ENCODE measurements at places on chromosomes 13 and 19.
A peak's percentile ranks its signal among the peaks of the same experiment; 100 is the strongest.

- DNase-seq = no peak
Measured at GRCh38 chr13:47005756-47006414, 109.0 kb upstream of the HTR2A start.

DNA sequence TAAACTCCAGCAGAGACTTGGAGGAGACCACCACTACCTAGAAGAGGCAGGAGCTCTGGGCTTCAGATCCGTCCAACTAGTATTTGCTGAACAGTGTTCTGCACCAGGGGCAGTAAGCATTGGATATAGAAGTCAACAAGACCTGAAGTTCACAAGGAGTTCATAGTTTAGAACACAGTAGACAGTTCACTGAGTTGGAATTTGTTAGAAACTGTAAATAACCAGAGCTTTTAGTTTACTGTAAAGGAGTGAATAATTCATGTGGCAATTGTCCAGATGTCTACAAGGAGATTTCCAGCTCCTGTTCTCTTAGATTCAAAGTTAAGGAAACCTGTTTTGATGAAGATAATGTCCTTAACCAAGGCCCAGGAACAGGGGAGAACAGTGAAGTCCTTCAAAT, 128.9 kb downstream of the COG6 start:
- no peak for DNase-seq

GRCh38 chr13:30906411-30907051, 460 bp downstream of the MEDAG start:
- no peak for DNase-seq

DNA sequence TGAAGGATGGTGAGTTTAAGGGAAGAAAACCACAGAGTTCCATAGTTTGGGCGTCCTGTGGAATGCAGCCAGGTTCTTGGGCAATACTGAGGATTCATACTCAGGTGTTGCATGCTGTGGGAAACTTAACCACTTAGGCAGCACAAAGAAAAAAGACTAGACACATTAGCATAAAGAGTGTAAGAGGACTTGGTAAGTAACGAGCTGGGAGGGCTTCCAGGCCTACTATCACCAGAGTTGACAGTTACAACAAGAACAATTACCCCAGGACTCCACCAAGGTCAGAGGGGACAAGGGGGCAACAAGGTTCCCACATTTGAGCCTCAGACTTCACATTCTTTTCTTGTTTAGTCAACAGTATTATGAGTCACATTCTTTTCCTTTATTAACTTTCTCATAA, 33.2 kb downstream of the KCTD12 start:
- no peak for DNase-seq

DNA sequence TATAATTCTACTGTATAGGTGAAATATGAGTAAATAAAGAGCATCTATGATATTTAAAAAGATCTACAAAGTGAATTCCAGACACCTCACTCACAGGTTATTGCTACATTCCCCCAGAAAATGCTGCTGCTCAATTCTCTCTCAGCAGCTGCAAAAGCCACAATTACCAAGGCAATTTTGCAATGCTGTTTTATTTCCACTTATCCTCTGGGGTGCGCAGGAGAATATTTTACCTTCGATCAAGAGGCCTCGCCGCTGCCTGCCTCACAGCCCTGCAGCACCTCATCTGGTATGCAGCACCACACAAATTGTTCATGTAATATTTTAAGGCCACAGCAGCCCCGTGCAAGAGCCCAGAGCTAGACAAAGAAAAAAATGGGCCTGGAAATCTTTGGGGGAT, 333.2 kb downstream of the DNAJC15 start:
- DNase-seq = no peak

- no peak for DNase-seq
Measured at GRCh38 chr13:47680748-47681147, 320.3 kb downstream of the SUCLA2 start.

GRCh38 chr19:39942366-39942730, 7.9 kb upstream of the FCGBP start:
- no peak for DNase-seq

DNA sequence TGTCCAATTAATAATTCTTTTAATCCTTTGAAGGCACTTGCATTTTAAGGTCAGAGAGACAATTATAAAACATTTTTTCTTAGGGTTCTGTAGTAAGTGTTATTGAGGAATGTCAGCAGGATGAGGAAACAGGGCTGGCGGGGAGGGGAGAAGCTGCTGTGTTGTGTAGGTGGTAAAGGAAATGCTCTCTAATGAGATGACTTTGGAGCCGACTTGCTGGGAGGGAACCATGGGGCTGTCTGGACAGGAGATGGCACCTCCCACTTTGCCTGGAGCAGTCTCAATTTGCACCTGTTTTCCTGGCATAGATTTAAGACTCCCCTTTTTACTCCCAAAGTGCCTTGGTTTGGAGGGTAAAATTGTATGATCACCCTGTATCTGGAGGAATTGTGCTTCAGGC, 230.4 kb downstream of the ATP8A2 start:
- no peak for DNase-seq

DNA sequence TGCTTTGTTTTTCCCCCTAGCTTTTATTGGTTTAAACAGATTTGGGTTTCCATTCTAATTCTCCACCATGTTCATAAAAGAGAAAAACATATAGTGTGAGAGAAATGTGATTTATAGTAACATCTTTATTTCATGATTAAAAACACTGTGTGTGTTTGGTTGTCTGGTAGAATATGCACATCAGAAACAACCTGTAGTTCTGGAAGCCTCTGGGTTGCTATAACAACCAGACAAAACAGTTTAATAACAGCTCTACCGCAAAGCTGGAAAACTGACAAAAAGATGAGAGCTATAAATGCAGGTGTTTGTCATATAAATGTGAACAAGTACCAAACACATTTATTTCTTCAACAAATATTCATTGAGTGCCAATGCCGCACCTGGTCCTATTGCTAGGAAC, 9.8 kb downstream of the KBTBD6 start:
- no peak for DNase-seq

- DNase-seq = no peak
Measured at GRCh38 chr19:41564515-41565378, 11.2 kb upstream of the CEACAM21 start.

DNA sequence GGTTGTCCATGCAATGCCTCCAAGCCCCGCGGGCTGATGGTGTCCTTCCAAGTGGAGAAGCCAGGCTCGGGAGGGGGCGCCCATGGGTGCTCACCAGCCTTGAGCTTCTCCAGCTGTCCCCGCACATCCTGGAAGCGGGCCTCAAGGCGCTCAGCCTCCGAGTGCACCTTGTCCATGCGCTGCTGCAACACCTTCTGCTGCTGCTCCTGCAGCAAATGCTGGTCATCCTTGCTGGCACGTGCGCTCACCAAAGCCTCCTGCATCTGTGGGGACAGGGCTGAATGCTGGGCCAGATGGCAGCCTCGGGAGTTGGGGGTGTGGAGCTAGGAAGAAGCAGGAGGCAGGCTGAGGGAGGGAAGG, 22.8 kb upstream of the EMP3 start:
- no peak for DNase-seq

DNA sequence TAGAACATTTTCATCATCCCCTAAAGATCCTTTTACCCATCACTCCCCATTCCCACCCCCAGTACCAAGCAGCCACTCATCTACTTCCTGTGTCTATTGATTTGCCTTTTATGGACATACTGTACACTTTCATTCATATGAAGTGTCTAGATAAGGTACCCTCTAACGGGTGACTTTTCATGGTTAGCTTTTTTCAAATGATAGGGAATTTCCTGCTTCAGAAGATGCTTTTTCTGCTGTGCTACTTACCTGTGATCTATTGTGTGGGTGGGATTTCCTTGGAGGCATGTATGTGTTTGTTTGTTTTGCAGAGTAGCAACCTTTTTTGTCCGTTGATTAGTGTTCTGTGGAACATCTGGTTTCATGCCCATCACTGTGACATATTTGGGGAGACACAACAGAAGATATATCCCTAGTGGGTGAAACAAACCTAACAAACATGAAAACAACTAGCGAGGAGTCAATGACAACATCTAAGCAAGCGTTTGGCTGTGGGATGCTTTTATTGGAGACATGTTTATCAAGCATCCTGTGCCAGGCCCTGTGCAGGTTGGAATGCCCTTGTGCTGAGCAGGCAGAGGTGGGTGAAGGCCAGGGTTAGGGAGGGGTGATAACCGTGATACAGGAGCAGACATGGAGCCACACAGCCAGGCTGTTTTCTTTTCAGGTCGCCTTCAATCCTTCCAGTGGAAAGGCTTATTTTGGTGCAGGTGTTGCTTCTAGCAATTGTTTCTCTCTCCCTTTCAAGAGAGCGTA, 17.6 kb downstream of the SPINT2 start:
- no peak for DNase-seq

DNA sequence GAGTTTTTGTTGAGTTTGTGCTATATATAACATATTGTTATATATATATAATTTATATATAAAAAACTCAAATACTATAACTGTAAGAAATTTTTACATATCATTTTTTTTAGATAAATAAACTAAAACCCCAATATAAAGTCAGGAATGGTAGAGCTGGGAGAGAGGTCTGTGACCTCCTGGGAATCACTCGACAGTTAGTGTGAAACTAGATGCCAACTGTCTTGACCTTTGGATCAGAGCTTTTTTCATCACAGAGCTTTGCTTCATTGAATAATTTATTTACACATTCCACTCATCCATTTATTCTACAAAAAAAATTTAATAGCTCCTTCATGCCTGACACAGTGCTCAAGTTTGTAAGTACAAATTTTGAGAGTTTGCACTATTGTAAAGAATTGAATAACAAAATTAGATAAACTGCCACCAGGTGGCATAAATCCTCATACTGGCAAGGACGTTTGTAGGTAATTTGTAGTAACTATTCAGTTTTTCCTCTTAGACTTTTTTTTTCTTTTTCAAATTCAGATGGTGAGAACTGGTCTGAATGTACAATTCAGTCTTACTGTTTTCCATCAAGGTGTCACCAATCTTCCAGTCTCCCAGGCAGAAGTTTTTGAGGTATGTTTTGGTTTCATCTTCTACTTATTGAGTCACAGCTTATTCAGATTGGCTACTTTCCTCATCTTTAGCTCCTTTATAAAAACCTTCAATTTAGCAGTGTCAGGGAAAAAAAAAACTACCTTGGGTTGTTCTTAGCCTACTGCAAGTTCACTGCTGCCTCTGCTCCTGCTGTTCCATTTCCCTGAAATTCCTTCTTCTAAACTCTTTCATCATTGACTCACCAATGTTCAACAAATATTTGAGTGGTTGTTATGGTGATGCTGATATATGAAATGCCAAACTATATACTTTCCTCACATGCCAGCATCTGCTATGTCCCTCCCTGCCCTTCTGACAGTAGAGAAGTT, 28.7 kb downstream of the LACC1 start:
- DNase-seq = no peak

GRCh38 chr19:39124136-39124764, 1.3 kb upstream of the PAK4 start:
- DNase-seq = no peak

- DNase-seq = no peak
Measured at GRCh38 chr19:57850553-57851017, 926 bp downstream of the ZNF587 start.

DNA sequence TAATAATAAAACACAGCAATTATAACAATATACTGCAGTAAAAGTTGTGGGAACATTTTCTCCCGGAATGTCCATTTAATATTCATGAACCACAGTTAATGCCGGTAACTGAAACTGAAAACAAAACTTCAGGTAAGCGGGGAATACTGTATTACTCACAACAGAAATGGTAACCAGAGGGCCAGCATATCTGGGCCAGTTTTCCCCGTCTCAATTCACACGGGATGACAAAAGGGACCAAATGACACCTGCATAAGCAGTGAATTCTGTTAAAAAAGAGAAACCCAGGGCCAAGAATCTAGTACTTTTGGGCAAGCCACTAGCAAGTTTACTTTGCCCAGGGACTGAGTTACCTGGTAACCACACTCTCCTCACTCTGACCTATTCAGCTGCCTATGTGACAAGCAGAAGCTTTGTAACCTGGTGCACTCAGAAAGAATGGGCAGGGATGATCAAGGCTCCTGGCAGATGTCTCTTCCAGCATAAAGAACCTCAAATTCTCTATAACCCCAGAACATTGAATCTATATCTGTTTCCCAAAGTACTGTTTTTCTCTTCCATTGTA, 1171.2 kb downstream of the DIAPH3 start:
- DNase-seq = no peak

DNA sequence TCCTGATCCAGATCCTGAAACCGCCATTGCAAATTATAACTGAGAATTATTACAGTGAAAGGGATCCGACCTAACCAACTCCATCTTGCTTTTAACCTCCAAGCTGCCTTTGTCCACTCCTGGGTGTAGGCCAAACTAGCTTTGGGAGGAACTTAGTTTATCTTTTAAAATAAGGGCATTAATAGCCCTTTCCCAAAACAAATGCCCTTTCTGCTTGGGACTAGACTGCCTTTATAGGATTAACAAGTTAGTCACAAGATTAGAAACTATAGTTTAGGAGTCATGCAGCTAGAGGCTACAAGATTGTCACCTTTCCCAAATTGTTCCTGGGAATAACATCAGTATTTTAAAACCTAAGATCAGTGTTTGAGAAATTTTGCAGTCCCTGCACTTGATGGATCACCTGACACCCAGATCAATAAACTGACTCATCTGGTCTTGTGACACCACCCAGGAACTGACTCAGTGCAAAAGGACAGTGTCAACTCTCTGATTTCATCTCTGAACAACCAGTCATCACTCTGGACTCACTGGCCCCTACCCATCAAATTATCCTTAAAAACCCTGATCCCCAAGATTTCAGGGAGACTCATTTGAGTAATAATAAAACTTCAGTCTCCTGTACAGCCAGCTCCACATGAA, 4.1 kb upstream of the ZNF841 start:
- DNase-seq = no peak

DNA sequence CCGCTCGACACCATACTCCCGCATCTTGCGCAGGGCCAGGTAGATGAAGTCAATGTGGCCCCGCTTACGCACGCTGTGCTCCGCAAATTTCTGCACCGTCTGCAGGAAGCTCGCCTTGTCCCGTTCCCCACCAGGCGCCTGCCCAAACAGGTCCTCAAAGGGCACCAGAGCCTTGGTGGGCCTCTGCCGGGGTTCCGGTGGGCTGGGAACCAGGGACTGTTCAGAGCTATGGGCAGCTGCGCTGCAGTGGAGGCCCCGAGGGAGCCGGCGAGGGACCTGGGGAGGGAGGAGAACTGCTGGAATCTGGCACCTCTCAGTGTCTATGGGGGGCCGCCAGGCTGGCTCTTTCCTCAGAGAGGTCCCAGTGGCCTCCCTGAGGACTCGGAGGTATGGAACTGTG, 8.3 kb upstream of the ZNF653 start:
- no peak for DNase-seq

GRCh38 chr19:11324079-11324661, 15.3 kb downstream of the RAB3D start:
- DNase-seq = peak; percentile 67

DNA sequence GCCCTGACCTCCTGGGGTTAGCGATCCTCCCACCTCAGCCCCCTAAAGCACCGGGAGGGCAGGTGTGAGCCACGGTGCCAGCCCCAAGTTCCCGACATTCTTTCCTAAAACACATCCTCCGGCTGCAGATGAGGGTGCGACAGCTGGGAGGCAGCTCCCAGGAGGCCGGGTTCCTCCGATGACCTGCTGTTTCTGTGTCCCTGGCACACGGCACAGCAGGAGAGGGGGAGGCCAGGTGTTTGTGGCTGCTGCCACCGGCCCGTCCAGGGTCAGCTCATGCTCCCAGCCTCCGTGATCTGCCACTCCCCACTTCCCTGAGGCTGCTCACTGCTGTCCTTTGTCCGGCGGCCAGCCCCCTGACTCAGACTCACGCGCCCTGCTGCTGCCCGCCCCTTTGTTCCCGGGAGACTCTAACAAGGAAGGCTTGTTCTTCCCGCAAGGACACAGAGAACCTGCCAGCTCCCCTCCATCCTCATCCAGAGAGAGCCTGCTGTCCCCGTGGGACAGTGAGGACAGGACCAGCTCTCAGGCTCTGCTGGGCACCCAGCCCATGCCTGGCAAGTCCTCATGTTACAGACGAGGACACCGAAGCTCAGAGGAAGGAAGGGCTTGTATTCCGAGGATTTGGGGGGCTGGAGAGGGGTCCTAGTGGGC, 10.6 kb upstream of the MADCAM1 start:
- no peak for DNase-seq

Data from mesothelial cell of epicardium (in vitro differentiated cells).